ENCODE measurements at places on chromosomes 6 and 20. TPM values are rescaled to one million over a fixed set of nuclear protein-coding genes. Genes with fewer than 3 reads are reported as not detected.

Gene COL20A1
- 1.3 TPM for total RNA-seq

DNA sequence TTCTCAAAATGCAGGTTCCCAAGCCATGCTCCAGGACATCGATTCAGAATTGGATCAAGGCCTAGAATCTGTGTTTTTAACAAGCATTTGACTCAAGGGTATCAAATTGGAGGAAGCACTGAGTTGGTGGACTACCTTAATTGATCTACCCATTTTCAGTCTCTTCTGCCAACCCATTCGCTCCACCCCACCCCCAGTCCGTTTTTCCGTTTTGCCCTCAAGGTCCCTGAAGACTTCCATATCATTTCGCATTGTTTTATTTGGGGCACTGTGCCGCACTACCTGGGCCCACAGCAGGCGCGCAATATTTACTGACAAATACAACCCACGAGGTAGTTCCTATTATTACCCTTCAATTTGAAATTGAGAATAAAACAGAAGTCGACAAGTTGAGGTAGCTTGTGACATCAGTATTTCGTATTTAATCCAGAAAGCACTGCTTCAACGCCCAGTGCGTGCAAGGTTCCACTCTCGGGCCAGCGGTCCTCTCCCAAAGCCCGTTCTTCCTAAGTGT, 557 bp upstream of the DHX35 start:
- no peak for DNase-seq

Gene AVP
- total RNA-seq = not detected

- DNase-seq = peak; percentile 19
These were observed 48.7 kb downstream of the NCOA7 start for GRCh38 chr6:125839471-125839870.

DNA sequence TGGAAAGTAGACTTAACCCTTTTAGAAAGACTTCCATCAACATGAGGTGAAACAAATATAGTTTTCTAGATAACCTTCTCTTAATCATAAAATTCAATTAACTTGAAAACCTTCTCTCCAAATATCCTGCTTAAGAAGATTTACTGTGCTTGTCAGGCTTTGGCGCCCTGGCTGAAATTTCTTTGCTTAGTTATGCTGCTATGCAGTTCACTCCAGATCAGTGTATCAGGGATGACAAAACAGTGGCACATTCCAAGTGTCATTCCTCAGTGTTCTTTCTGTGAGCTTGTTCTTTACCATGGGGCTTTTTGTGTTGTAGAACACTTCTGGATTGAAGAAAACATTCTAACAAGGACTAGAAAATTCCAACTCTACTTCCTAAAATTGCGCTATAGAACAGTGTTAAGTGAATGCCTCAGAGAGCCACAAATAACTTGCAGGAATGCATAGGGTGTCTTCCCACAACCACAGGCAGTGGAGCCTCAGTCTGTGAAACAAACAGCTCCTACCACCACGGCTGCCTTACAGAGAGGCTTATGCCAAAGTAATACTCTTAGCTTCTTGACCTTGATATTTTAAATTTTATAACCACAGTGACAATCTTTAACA, 443.6 kb downstream of the CDC5L start:
- peak; percentile 14 for DNase-seq

- DNase-seq = no peak
These were observed 111.9 kb upstream of the HTR1E start for GRCh38 chr6:86825436-86825835.

Gene TNF
- 4.0 TPM for total RNA-seq

DNA sequence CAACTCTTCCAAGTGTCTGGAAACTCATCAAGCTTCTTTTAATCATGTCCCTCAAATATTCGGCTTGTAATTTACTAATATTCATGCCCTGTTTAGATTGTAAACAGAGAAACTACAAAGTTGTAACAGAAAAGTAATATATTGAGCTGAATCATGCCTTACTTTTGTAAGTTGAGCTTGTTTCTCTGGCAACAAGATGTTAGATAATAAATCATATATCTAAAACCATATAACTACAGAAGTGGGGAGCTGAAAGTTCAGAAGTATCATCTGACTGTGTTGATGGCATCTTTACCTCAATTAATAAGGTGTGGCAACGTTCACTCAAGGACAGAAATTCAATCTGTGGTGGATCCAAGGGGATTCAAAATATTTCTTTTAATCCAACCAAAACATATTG, 263.9 kb downstream of the PLCB1 start:
- no peak for DNase-seq

- DNase-seq = no peak
These were observed 124.9 kb downstream of the GRM4 start for GRCh38 chr6:34020807-34021553.

GRCh38 chr20:54680872-54681619, 205.7 kb downstream of the DOK5 start:
- DNase-seq = peak; percentile 19

GRCh38 chr6:43192911-43193310, 10.9 kb downstream of the CUL9 start:
- DNase-seq = no peak

GRCh38 chr20:45940053-45940452, 5.6 kb downstream of the PCIF1 start:
- DNase-seq = no peak

- no peak for DNase-seq
These were observed 40.3 kb downstream of the NKAIN2 start for GRCh38 chr6:123844011-123844410.

Gene IMPG1
- not detected for total RNA-seq

DNA sequence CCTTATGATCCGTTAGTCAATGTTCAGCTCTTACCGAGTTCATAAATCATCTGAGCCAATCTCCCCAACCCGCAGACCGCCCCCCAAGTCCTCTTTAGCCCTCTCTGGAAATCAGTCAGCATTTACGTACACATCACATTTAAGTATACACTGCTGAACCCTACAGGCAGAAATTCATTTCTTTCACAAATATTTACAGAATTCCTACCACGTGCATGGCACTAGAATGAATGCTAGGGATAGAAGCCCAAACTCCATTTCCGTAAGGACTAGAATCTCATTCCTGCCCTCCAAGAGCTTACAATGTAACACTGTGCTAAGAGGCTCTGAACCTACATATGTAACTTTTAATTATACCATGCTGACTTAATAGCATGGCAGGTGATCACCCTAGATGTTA, 1.8 kb downstream of the OSER1 start:
- DNase-seq = no peak

Gene MOG
- total RNA-seq = not detected

- DNase-seq = peak; percentile 92
These were observed 55.4 kb downstream of the MRPL14 start for GRCh38 chr6:44071670-44072451.

DNA sequence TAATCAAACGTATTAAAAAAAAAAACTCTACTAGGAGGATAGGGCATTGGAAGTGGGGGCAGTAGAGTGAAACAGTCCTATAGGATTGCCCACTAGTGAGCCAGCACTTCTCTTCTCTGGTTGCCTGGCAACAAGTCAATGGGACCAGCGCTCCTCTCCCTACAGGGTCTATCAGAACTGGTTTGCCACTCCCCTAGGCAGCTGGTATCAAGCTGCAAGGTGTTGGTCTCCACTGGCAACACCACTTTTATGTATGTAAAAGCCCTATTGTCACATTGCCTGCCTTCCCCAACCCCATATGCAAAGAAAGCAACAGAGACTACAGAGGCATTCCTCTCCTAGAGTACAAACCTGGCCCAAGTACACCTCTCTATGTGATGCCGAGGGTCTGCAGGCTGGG, 166.9 kb upstream of the MCHR2 start:
- no peak for DNase-seq

GRCh38 chr6:148526145-148526544, 183.5 kb downstream of the SASH1 start:
- DNase-seq = no peak

DNA sequence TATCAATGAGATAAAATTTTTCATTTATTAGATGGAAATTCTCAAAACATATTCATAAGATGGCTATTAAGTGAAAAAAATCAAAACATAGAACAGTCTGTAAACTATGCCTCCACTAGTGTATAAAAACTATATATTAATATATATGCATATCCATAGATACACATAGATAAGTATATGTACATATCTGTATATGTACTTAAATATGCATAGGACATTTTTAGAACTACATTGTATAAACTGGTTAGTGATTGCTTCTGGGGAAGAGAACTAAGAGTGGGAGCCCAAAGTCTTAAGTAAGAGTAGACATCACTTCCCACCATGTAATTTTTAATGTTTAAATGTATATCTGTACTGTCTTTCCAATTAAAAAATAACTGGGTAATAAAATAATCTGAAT, 31.5 kb downstream of the IPCEF1 start:
- no peak for DNase-seq

- DNase-seq = no peak
These were observed 105.2 kb upstream of the TRAF3IP2 start for GRCh38 chr6:111710911-111711310.

- no peak for DNase-seq
These were observed 23.7 kb downstream of the OVOL2 start for GRCh38 chr20:18034039-18034438.

DNA sequence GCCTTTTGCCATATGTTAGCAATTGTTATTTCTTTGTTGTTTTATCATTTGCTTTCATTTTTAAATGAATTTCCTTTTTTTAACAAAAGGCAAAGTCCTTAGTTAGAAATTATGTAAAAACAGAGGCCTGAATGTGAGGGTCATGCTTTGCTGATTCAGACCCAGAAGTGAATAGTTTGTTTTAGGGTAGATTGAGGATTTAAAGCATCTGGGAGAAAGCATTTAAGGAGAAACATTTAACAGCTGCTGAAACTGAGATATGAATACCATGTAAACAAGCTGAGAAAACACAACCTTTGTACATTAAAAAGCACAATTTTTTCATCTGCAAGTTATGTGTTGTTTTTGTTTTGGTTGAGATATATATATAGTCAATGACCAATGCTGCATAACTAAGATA, 8.0 kb downstream of the HTR1B start:
- no peak for DNase-seq

GRCh38 chr6:42368181-42368580, 83.5 kb downstream of the TRERF1 start:
- no peak for DNase-seq

DNA sequence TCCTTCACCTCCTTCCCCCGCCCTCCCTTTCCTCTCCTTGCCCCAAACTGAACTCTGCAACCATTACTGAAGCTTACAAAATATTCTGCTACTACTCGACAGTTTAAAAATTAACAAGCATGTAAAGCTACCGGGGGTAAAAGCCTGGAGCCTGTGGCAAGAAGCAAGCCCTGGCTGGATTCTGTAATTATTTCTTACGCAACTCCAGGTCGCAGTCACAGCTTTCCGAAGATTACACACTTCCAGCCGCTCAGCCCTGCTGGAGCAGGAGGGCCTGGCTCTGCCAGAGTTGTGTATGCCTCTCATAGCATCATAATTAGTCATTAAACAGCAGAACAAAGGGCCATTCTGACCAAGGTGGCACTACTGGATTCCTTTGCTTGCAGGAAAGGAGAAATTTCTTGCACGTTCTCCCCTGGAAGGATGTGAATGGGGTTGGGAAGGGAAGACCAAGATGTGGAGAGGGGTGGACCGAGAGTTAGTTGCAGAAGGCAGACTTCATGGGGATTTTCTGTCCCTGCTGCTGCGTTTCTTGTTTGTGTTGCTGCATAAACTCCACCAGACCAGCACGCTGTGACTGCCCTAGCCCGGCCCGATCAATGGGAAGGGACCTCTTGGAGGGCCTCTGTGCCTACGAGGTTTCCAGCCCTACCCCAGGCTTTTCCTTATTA, 23.6 kb downstream of the FOXQ1 start:
- peak; percentile 90 for DNase-seq

- no peak for DNase-seq
These were observed 225.6 kb upstream of the JARID2 start for GRCh38 chr6:15020119-15020770.

DNA sequence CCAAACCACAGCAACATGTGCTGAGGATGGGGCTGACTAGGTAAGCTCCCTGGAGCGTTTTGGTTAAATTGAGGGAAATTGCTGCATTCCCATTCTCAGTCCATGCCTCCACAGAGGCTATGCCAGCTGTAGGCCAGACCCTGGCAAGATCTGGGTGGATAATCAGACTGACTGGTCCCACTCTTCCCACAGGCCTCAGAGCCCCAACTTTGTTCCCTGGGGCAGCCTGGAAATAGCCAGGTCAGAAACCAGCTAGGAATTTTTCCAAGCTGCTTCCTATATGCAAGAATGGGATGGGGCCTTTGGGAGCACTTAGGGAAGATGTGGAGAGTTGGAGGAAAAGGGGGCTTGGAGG, 1.5 kb upstream of the VEGFA start:
- DNase-seq = no peak

- DNase-seq = no peak
These were observed 783.2 kb downstream of the DHX35 start for GRCh38 chr20:39745380-39745779.

- no peak for DNase-seq
These were observed 70.7 kb downstream of the MYB start for GRCh38 chr6:135251498-135252441.

Gene GPX5
- not detected for total RNA-seq

DNA sequence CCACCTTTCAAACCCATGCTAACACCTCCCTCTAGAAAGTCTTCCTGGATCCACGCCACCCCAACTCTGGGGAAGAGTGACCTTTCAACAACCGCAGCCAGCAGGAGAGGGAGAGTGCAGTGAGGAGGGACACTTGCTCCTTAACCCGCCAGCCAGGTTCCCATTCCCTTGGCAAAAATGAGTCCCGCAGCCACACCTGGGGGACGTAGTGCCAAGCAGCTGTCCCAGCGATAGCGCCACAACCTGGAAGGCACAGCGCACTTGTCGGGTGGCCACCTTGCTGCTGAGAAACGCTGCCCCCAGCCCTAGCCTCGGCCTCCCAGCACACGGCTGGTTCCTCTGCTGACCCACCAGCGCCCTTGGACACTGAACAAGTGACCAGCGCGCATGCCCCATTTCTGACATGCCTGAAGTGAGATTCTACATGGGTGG, 119.3 kb downstream of the JPH2 start:
- no peak for DNase-seq

Gene ACTL10
- total RNA-seq = 0.18 TPM

Gene TPD52L2
- total RNA-seq = 92.0 TPM

DNA sequence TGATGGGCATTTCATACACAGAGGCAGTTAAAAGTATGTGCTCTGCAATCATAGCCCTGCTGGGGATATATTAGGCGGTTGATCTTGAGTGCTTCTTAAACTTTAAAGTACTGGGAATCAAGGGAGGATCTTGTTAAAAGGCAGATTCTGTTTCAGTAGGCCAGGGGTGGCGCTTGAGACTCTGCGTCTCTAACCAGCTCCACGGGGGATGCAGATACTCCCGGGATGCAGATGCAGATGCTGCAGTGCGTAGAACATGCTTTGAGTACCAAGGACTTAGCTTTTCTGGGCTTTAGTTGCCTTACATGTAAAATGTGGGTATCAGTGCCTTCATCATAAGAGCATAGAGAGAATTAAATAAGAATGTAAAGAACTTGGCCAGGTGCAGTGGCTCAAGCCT, 44.4 kb upstream of the ENPP5 start:
- no peak for DNase-seq

GRCh38 chr6:120556491-120556890, 777.8 kb downstream of the TBC1D32 start:
- DNase-seq = no peak

Data from Daoy (cell line).